ENCODE measurements at places on chromosomes 11 and 22.

- no peak for DNase-seq
These were observed 176.7 kb downstream of the BCR start for GRCh38 chr22:23357053-23357452.

DNA sequence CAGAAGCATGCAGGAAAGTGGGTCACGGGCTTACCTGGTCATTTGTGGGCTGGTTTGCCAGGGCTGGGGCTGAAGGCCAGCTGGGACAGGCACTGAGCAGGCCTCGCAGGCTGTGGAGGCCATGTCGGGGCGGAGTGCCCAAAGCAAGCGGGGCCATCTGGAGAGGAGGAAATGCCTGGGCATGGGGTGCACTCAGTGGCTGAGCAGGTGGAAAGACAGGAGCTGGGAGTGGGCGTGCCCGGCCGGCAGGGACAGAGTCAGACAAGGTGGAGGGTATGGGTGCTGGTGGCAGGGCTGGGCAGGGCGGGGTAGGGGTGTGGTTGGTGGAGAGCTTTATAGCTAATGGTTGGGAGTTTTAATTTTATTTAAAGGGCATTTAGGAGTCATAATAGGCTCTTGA is 27.4 kb downstream of the DAGLA start:
- DNase-seq: no peak

- no peak for DNase-seq
These were observed 16.4 kb downstream of the MTMR2 start for GRCh38 chr11:95907476-95907875.

GRCh38 chr22:27844656-27845591 is 43.4 kb upstream of the MN1 start:
- no peak for DNase-seq

GRCh38 chr11:3745161-3745560 is 52.2 kb downstream of the NUP98 start:
- DNase-seq: no peak

GRCh38 chr22:38012604-38013072 is 28.3 kb upstream of the SOX10 start:
- no peak for DNase-seq

DNA sequence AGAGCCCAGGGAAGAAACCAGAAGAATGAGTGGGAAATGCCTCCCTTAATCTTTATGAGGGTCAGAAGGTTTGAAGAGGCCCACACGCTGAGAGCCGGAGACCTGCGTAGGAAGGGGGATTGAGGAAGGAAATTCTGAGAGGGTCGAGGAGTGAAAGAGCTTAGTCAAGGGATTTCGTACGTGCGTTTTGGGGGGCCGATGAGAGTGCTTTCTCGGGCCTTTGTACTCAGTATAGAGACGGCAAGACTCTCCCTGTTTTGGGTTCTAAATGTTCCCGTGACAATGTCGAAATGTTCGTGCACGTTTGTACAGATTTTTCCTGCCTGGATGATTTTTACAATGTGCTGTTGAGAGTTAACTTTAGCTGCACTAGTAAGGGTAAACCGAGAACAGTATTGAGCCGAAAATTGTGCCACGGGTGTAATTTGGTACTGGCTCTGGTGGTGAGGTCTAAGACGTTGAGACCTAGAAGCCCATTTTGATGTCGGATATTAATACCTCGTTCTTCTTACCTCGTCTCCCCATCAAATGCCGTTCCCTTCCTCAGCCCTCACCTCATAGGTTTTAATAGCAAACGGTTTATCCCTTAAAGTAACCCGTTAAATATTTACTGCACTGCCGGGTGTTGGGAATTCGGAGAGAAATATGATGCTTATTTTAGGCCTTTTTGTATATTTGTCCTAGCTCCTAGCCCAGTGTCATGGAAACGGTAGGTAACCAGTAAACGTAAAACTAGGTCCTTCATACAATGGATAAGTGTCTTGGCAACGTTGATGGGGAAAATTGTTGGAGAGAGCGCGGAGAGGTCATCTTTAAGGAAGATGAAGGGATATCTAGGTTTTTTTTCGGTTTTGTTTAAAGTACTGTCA is 734 bp downstream of the C11orf58 start:
- no peak for DNase-seq

DNA sequence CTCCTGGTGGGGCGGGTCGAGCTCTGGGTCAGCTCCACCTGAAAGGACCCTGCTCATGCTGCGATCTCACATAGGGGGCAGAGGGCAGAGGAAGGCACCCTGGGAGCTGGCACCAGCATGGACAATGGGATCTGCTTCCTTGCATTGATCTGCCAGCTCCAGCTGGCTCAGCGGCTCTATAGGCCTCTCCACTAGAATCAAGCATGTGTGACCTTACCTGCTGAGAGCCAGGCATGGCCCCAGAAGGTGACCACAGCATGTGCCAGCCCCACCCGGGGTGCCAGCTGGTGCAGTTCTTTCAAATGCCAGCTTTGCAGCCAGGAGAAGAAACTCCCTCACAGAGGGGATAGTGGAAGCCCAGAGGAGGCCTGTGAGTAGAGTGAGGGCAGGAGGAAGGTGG is 22.0 kb upstream of the KLHL35 start:
- no peak for DNase-seq

DNA sequence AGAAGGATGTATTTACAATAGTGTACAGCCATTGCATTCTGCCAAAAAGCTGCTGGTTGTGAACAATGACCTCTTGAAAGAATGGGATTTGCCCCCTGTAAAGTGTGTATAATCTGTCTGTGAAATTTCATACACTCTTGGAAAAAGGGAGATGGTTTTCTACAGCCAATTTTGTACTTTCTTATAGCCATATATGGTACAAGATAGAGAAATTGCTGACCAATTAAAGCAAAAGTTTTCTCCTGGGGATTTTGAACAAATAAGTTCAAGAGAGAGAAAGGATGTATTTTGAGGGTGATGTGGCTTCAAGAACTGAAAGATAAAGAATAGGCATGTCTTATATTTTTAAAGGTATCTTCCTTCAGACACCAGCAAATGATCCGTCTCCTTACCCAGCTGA is 211.0 kb downstream of the NAV2 start:
- no peak for DNase-seq

GRCh38 chr11:78187366-78188285 is 800 bp downstream of the KCTD21 start:
- no peak for DNase-seq

DNA sequence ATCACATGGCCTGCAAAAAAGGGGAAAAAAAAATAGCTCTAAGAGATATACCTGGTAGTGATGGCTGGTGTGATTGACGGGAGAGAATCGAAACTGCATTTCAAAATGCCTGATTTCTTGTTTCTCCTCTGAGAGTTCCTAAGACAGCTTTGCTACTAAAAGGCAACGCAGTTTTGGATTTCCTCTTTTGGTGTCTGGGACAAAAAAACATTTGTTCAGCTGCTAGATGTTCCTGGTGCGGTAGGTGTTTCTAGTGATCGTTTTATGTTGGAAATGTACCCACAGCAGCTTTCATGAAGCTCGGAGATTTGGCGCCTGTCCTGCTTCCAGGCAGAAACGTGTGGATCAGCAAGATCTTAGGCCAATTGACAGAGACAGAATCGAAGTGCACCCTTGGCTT is 18.1 kb downstream of the P2RX3 start:
- DNase-seq: no peak

GRCh38 chr11:124724979-124725718 is 14.6 kb upstream of the NRGN start:
- no peak for DNase-seq

GRCh38 chr11:45924036-45924915 is 1.8 kb downstream of the LARGE2 start:
- no peak for DNase-seq

- no peak for DNase-seq
These were observed 10.2 kb upstream of the GRK3 start for GRCh38 chr22:25554238-25554671.

GRCh38 chr11:62926680-62927455 is 5.7 kb upstream of the CHRM1 start:
- no peak for DNase-seq

DNA sequence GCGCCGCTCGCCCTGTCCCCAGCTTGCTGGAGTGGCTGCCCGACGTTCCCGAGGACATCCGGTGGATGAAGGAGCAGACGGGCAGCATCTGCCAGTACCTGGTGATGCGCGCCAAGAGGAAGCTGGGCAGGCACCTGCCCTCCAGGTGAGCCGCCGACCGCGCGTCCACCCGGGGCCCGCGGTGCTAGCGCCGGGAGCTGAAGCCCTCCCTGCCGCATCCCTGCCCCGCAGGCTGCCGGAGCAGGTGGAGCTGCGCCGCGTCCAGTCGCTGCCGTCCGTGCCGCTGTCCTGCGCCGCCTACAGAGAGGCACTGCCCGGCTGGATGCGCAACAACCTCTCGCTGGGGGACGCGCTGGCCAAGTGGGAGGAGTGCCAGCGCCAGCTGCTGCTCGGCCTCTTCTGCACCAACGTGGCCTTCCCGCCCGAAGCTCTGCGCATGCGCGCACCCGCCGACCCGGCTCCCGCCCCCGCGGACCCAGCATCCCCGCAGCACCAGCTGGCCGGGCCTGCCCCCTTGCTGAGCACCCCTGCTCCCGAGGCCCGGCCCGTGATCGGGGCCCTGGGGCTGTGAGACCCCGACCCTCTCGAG is 3.3 kb upstream of the CRACR2B start:
- DNase-seq: no peak

Measured in T-helper 9 cell (primary cell).